ENCODE measurements at places on chromosomes 16 and 17.

DNA sequence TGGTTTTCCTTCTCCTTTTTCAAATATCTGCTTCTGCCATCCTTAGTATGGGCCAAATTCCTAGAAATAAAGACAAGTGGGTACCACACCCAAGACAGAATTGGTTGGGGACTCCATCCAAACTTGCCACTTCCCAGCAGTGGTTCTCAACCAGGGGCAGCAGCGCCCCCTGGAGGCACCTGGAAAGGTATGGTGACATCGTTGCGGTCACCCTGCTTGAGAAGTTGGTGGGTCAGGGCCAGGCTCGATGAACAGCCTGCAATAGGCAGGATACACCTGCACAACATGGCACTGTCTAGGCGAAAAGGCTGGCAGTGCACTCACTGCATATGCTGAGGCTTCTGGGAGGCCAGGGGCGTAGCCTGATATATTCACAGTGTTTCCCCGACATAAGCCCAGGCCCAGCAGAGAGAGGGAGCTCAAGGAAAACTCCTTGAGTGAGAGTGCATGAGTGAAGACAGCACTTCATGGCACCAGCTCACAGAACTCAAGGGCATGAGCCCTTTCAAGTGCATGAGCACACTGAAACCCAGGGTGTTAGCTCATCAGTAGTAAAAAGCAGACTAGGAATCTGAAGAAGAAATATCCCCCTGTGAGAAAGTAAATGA, 57.7 kb downstream of the CMC2 start:
- DNase-seq: no peak

GRCh38 chr17:49992933-49993422, 2.0 kb downstream of the DLX3 start:
- no peak for DNase-seq

DNA sequence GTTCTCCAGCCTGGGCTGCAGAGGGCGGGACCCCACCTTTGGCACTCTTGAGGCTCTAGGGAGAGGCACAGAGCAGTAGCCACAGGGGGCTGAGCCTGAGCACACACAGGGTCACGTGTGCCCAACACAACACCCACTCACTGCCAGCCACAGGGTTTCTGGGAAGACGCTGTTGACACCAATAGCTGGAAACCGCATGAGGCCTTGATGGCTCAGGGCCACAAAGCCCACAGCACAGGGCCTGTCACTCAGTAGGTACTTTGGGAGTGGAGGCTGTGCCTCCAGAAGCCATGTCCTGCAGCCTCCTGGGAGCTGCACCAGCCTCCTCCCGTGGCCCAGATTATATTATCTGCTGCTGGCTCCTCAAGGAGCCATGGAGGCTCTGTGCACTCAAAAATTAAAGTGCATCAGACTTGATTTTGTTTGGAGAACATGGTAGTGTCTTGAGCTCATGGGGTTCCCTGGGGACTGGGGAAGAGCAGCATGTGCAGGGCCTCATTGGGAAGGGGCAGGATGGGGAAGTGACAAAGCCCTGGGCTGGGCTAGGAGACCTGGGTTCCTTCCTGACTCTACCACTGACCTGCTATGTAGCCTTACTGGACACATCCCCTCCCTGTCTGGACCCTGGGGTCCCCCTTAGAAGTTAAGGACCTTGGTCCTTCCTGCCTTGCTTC, 12.5 kb upstream of the SREBF1 start:
- peak; percentile 62 for DNase-seq

- no peak for DNase-seq
Observed at GRCh38 chr17:27339836-27340550, 46.1 kb downstream of the WSB1 start.

- no peak for DNase-seq
Observed at GRCh38 chr16:73040136-73040535, 7.8 kb downstream of the ZFHX3 start.
